ENCODE measurements at places on chromosomes 2 and 18.

- DNase-seq, result no peak
Measured at GRCh38 chr2:222900354-222900753, 39.5 kb downstream of the ACSL3 start.

- DNase-seq, result no peak
Measured at GRCh38 chr18:72360634-72361033, 183.5 kb downstream of the CBLN2 start.

DNA sequence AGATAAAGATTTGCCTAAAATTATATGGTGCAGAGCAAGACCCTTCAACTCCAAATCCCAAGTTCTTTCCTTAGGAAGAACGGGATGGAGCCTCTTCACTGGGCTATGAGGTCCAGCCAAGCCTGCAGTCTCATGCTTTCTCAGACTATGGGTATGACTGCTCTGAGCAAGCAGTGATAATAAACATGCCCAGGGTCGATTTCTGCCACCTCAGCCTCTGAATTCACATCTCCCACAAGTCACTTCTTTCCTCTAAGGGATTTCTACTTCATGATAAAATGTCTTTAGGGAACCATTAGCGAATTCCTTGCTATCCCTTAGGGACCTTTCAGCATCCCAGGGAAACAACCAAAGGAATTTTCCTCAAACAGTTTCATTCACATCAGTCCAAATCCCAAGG lies 94.8 kb downstream of the GFPT1 start:
- DNase-seq, result no peak

DNA sequence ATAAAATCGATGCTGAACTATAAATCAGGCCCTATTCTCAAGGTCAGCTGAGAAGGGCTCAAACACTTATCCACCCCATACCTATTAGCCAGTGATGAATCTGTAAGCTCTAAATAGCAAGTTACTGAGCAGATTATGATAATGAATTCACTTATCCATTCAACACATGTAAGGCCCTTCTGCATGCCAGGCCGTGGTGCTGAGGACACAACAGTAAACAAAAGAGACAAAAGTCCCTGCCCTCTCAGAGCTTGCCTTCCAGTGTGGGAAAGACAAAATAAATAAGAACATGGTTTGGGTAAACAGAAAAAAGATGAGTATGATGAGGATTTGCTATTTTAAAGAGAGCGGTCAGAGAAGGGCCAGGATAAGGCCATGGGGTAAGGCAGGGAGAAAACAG lies 11.7 kb downstream of the TTC32 start:
- DNase-seq, result no peak

DNA sequence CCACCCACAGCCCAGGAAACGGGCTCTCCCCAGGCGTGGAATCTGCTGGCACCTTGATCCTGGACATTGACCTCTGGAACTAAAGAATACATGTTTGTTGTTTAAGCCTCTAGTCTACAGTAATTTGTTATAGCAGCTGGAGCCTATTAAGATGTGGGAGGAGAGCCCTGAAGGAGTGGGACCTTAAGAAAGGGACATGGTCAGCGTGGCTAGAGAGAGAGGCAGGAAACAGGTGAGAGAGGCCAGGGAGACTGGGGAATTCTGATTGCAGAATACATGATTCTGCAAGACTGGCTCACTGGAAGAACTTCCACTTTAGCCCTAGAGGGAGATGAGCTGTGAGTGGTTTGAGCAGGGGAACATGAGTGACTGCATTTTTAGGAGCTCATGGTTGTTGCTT lies 83.2 kb downstream of the CD8B2 start:
- no peak for DNase-seq

DNA sequence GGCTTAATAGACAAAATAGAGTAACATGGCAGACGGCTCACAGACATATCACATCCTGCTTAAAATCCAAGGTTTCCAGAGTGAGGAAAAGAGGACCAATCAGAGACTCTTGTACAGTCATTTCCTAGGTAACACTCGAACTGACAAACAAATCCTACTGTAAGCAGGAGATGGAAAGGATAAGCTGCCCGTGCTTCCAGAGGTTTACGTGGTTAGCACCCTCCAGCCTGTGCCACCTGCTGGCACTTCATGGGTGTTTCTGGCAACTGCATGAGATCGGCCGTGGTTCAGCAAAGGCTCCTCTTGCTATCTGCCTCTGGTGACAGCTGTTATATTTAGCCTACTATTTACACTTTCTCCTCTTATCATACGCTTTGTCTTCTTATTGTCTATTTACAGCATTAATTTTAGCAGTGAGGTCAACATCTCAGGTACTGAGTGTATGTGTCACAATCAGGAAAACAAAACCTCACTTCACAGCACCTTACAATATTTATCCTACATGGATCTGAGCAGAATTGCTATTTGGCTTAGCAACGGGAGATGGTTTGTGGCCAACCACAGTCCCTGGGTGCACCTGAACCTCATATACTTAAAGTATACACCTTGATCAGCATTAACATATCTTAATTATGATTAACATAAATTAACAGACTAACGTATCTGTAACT lies 226.9 kb downstream of the TMEM163 start:
- DNase-seq, result peak; percentile 8

- DNase-seq, result no peak
Measured at GRCh38 chr2:160651416-160652200, 158.0 kb upstream of the RBMS1 start.

DNA sequence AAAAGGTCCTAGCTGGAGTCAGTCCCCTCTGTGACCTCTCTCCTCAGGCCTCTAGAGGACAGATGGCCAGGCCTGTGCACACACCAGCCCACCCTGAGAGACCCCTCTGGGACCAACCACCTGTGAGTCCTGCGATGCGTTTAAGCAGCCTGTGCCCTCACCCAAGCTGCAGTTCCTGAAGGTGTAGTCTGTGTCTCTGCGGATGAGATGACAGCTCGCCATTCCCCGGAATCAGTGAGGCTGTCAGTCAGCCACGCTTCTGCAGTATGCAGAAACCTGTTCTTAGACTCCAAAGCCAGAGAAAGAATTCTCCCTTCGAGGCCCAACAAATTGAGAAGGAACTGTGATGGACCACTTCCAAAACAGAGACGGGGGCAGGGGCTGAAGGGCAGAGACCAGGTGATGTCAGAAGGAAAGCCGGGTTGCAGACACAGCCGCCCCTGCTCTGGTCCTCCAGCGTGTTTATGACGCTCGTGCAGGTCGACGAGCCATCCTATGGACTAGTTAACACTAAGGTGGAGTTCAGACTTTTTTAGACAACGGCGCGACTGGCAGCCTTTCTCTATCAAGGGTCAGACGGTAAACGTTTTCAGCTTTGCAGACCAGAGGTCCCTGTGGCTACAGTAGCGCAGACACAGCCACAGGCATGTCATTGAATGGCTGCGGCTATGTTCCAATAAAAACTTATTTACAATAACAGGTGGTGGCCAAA lies 10.2 kb downstream of the MTERF4 start:
- no peak for DNase-seq

- no peak for DNase-seq
Measured at GRCh38 chr2:231418820-231419640, 23.5 kb downstream of the B3GNT7 start.

- peak; percentile 84 for DNase-seq
Measured at GRCh38 chr2:203656522-203657287, 49.7 kb upstream of the CD28 start.

- DNase-seq, result peak; percentile 8
Measured at GRCh38 chr18:21264651-21265050, 22.6 kb downstream of the GREB1L start.

GRCh38 chr18:50027996-50028395 lies 167.0 kb downstream of the MYO5B start:
- no peak for DNase-seq

DNA sequence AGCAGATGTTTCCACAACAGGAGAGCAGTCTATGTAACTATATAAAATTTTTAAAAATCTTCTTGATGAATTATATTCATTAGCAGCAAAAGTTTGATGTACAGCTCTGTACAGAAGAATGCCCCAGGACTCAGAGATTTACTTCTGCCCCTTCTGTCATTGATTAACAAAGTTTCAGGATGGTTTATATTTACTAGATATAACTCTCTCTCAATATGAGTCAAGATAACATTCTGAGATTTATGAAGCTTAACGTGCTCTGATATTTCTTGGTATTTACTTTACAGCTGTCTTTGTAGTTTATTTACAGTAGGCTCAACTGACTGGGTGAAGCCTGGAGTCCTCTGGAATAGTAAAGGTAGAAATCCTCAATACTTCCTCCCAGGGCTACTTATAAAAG lies 93.6 kb upstream of the HNMT start:
- no peak for DNase-seq

GRCh38 chr2:198309673-198310280 lies 505.4 kb downstream of the PLCL1 start:
- peak; percentile 70 for DNase-seq

GRCh38 chr2:81703831-81704230 lies 1399.3 kb upstream of the LRRTM1 start:
- DNase-seq, result no peak

DNA sequence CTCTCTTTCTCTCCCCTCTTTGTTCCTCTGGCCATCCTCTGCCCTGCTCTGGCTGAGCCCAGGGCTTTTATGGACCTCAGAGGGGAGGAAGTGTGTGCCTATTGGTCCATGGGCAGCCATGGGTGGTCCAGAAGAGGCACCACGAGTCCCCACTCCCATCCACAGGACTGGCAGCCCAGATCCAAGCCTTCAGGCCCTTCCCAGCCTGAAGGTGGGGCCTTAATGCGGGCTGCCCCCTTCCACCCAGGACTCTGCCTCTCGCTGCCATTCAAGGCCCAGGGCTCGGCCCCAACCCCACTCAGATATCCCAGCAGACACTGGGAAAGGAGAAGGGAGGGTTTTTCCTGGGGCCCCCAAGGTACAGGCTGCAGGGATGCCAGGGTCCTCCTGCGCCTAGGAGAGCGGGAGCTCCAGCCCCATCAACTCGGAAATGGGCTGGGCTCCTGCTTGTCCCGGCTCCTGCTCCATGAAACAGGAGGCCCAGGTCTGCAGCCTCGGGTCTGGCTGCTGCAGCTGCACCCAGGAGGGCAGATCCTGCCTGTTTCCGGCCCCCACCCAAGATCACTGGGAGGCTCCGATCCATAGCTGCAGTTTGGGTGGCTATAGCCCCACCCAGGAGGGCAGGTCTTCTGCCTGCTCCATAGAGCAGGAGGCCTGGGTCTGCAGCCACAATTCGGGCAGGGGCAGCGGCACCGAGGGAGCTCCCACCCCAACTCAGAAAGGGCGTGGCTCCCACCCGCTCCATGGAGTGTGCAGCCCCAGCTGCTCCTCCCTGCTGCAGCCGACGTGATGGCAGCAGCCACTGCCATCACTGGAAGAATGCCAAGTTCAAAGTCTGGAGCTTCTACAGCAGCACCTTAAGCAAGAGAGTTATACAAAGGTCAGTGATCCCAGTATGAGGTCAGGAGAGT lies 116.6 kb upstream of the RBBP8 start:
- no peak for DNase-seq

GRCh38 chr18:3457261-3457724 lies 7.3 kb downstream of the TGIF1 start:
- DNase-seq, result peak; percentile 54

GRCh38 chr18:48687346-48688042 lies 148.7 kb downstream of the CTIF start:
- no peak for DNase-seq

GRCh38 chr2:122737429-122738077 lies 982.1 kb downstream of the TSN start:
- no peak for DNase-seq

- DNase-seq, result no peak
Measured at GRCh38 chr2:150812664-150813367, 325.3 kb upstream of the RND3 start.

GRCh38 chr2:27829791-27830190 lies 58.3 kb downstream of the MRPL33 start:
- DNase-seq, result no peak

DNA sequence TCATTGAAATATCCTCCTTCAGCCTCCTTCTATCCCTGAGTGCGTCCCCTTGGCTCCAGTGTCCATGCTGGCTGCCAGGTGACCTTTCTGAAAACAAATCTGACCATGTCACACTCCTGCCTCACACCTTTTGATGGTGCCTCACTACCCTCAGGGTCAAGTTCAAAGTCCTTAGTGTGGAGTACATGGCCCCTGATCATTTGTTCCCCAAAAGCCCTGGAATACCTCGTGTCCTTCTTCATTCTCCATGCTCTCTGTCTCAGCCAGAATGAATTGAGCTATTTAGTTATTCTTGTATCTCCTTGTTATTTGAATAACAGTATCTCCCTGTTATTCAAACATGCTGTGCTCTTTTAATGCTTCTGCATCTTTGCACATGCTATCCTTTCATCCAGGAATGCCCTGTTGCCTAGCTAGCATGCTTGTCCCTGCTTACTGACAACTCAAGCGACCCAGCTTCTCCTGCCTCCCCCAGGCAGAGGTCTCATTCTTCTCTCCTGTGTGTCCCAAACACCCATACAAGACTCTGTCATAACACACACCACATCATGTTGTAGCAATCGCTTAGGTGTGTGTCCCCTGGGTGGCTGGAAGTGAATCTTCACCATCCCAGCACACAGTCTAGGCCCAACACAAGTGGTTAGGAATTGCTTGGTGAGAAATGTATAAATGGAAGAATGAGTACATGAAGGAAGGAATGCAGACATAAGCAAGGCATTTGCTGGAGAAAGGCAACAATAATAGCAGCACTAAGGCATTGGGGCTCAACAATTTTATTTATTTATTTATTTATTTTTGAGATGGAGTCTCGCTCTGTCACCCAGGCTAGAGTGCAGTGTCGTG lies 144.0 kb downstream of the DDX1 start:
- no peak for DNase-seq

DNA sequence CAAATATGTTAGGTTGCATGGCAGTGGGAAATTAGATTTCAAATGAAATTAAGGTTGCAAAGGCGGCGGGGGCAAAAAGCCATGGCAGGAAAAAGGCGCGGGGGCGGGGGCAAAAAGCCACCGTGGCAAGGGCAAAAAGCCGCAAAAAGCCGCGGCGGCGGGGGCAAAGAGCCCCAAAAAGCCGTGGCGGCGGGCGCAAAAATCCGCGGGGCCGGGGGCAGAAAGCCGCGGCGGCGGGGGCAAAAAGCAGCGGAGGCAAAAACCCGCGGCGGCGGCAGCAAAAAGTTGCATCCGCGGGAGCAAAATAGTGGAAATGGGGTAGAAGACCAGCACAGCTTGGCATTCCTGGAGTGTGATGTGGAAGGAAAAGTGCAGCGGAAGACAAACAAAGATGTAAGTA lies 417.1 kb downstream of the ANKRD30B start:
- DNase-seq, result no peak

DNA sequence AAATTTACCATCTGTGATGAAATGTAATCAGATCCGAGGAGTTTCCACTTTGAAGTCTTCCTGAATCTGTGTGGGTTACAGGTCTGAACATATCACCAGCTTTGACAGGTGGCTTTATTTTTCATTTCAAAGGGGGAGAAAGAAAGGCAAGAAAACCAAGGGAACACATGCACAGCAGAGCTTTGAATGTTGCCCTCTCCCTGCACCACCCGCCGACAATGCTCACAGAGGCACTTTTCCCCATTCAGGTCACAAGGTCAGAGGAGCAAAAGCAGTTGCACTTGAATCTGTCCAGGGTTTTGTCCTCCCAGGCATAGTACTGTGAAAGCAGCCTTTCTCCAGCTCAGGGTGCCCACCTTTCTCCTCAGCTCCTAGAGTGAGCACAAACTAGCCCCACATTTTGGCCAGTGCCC lies 130.2 kb downstream of the OSR1 start:
- no peak for DNase-seq

- no peak for DNase-seq
Measured at GRCh38 chr2:15412779-15413178, 148.4 kb downstream of the NBAS start.

- DNase-seq, result no peak
Measured at GRCh38 chr18:31643003-31643402, 41.4 kb downstream of the B4GALT6 start.

- no peak for DNase-seq
Measured at GRCh38 chr2:100518801-100519200, 44.0 kb upstream of the PDCL3 start.
